ENCODE measurements at places on chromosomes 1 and 21.

DNA sequence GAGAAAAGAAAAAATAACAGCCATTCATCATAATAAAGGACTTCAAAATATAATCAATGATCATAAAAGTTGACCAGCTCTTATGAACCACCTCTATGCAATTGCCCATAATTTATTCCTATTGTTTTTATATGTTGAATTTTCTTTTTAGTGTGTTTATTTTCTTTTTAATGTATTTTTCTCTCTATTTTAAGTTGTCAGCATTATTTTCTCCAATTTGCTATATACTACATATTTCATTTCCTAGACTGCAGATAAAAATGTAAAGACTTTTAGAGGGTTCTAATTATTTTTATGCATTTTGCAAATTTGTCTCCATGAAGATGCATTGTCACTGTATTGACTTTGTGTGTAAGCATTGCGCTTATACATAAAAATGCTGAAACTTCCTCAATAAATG lies 58.4 kb downstream of the MROH9 start:
- no peak for DNase-seq

- DNase-seq = peak; percentile 39
Observed at GRCh38 chr1:202702088-202702487, 8.2 kb downstream of the SYT2 start.

DNA sequence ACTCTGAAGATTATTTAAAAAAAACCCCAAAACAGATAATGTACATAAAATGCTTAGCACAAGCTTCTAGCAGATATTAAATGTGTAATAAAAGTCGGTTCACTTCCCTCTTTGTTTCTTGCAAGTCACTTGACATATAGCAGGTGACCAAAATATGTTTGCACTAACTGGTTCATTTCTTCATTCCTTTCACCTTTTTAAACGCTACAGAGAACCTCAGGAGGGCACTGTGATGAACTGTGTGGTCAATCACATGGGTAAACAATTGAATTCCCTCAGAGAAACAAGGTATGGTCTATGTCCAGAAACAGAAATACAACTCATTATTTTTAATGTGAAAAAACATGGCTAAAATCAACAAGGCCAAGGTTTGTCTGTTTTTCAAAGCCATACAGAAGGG lies 51.3 kb upstream of the BCL10 start:
- DNase-seq = no peak

DNA sequence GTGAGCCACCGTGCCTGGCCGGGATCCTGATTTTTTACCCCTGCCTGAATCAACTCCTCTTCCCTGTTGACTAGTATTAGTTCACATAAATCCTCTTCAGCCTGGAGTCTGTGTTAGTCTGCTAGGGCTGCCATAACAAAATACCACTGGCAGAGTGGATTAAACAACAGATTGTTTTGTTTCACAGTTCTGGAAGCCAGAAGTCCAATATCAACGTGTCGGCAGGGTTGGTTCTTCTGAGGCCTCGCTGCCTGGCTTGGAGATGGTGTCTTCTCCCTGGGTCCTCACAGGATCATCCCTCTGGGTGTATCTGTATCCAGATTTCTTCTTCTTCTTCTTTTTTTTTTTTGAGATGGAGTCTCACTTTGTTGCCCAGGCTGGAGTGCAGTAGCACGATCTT lies 18.2 kb downstream of the DOP1B start:
- no peak for DNase-seq

DNA sequence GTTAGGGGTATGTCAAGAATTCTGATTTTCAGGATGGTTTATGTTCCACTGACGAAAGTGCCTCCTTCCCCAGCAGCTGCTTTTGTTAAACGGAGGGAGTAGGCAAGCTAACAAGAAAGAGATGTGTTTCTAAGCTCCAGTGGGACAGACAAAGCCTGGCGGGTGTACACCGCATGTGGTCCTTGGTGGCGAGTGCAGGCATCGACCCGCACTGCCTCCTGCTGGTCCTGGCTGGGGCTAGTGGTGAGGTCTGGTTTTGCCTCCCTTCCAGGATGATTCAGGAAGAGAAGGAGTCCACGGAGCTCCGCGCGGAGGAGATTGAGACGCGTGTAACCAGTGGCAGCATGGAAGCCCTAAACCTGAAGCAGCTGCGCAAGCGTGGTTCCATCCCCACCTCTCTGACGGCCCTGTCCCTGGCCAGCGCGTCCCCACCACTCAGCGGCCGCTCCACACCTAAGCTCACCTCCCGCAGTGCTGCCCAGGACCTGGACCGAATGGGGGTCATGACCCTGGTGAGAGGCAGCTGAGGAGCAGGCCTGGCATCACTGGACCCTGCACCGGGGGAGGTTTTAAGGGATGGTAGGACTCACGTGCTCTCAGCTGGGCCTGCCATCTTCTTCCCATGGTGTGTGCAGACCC lies 29.0 kb downstream of the PPFIA4 start:
- peak; percentile 56 for DNase-seq

DNA sequence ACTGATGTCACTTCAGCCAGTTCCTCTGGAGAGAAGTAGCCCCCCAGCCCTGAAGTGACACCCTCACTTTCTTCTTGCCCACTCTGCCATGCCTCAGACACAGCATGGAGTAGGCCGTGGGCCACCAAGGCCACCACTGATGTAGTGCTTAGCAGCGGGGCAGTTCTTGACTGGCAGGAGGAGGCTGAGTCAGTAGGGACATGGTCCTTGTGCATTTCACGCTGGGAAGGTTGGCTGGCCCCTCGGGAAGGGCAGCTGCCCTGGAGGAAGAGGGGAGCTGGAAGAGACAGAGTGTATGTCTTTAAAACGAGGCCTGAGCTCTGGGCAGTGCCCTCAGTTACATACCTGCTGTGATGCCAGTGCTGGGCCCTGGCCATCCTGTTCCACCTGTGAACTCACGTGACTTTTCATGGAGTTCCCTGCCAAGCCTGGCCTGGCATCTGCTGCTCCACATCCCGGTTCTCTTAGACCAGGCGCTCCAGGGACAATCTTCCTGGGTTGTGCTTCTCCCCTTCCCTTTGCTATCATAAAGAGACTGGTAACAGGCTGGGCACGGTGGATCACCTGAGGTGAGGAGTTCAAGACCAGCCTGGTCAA lies 158.6 kb upstream of the TMEM51 start:
- no peak for DNase-seq

DNA sequence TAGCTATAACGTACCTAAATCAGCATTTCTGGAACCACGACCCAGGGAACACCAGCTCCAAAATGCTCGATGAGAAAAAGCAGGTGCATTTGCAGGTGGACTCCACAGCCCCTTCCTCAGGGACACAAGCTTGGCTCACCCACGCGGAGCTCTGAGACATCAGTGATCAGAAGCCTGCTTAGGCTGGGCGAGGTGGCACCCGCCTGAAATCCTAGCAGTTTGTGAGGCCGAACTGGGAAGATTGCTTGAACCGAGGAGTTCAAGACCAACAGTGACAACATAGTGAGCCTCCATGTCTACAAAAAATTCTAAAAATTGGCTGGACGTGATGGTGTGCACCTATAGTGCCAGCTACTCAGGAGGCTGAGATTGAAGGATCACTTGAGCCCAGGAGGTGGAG lies 2.5 kb upstream of the TSPEAR start:
- no peak for DNase-seq
